Dorsolateral prefrontal cortex (tissue), 122 donors: ENCODE measurements at places on chromosomes 5 and 9.

GRCh38 chr5:40972434-40972833 lies 63.1 kb downstream of the C7 start:
- DNase-seq, result no peak

DNA sequence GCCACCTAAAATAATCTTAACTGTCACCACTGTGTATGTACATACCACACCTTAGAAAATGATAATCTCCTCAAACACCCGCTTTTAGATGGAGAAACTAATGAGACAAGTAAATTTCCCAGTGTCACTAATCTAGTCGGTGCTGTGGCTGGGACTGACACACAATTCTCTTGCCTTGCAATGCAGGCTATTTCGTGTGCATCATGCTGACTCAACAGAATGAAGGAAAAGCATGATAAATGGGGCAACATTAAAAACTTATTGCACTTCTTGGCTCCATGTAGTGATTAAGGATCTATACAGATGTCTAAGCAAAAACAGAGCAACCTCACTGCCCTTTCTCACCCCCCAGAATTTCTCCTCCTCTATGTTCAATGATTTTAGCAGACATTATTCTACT lies 677.9 kb downstream of the DTWD2 start:
- no peak for DNase-seq

- no peak for DNase-seq
Observed at GRCh38 chr9:77521091-77521490, 127.0 kb downstream of the GNA14 start.

GRCh38 chr9:81611664-81612063 lies 77.7 kb downstream of the TLE1 start:
- no peak for DNase-seq

DNA sequence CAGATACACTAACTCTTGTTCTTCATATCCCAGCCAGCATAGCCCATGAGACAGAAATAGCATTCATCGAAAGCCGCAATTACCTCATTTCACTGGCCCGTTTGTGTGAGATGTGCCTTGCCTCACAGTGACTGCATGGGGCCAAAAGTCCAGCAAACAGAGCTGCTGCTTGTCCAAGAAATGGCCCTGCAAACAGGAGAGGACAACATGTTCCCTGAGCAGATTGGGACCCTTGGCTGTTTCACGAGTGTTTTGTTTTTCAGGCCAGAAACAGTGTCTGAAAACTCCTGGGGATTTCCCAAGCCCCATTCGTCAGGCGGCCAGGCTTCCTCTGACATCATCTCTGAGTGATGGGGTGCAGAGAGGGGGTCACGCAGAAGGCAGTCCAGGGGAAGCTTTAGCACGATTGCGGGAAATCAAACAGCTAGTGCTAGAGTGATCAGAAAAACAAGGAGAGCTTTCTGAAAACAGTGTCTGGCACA lies 503.6 kb upstream of the PAPPA start:
- peak; percentile 72 for DNase-seq

GRCh38 chr5:181217803-181218062 lies 5.3 kb upstream of the TRIM41 start:
- DNase-seq, result no peak

DNA sequence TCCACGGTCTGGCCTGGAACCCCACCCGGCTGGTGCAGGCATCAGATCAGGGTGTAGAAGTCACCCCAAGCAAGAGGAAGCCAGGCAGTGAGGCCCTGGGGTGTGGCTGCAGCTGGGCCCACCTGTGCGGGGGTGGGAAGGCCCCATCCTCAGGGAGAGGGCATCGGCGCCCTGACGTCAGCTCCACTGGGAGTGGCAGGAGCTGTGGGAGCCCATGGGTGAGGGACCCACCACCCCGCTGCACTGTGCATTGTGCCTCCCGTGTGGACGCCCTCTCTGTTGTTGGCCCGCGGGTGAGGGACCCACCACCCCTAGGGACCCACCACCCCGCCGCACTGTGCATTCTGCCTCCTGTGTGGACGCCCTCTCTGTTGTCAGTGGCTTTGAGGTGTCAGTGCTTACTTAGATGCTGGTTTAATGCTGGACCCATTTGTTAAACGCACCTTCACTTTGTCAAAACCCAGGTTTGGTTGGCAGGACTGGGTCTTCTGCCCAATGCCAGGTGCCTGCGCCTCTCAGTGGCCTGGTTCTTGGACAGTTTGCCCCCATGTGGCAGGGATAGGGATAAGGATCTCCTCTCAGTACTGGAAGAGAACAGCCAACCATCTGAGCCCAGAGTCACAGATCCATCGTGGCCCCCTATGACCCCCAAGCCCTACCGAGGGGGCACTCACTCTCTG lies 6.9 kb upstream of the EXOC3 start:
- DNase-seq, result peak; percentile 21

GRCh38 chr5:126561908-126562307 lies 33.1 kb downstream of the ALDH7A1 start:
- no peak for DNase-seq

GRCh38 chr5:164235300-164235891 lies 730.0 kb downstream of the MAT2B start:
- no peak for DNase-seq

DNA sequence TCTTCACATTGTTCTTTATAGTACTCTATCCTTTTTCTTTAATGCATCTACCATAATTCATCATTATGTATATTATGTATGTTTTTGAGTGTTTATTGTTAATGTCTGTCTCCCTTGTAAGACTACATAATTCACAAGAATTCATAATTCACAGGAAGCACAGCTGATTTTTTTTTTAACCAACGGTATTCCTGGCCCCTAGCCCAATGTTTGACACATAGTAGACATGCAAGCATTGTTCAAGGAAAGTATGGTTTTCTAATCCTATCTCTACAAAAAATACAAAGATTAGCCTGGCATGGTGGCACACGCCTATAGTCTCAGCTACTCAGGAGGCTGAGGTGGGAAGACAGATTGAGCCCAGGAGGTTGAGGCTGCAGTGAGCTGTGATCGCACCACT lies 160.6 kb downstream of the PPP2R2B start:
- DNase-seq, result no peak

GRCh38 chr5:143536364-143536763 lies 132.9 kb upstream of the NR3C1 start:
- no peak for DNase-seq

GRCh38 chr5:149416987-149417710 lies 38.1 kb upstream of the IL17B start:
- no peak for DNase-seq

- no peak for DNase-seq
Observed at GRCh38 chr5:139453683-139454567, 8.6 kb downstream of the ECSCR start.

- DNase-seq, result no peak
Observed at GRCh38 chr5:153618867-153619266, 128.4 kb downstream of the GRIA1 start.

- DNase-seq, result no peak
Observed at GRCh38 chr5:68343421-68343826, 127.9 kb downstream of the PIK3R1 start.

DNA sequence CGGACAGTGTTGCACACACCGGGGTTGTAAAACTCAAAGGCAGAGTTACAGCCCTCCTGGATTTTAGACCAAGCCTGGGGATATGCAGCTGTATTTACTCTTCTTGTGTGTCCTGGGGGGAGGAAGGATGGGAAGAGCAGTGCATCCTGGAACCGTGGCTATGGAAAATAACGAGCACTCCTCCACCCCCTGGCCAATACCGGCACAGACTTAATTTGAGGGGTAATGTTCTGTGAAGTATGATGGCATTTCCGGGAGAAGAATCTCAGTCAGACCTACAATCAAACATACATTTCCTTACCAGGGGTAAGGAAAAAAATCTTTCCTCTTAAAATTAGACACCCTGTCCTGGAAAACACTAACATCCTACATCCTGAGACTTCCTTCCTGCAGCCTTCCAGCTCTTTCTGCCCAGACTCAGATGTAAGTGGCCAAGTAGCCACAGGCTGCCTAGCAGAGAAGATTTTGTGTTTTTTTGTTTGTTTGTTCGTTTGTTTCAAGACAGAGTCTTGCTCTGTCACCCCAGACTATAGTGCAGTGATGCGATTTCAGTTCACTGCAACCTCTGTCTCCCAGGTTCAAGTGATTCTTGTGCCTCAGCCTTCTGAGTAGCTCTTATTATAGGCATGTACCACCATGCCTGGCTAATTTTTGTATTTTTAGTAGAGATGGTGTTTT lies 11.0 kb upstream of the ERMP1 start:
- DNase-seq, result no peak

GRCh38 chr9:97237951-97238889 lies 69.2 kb upstream of the CCDC180 start:
- peak; percentile 85 for DNase-seq

GRCh38 chr5:116097301-116097700 lies 12.5 kb downstream of the COMMD10 start:
- DNase-seq, result no peak

DNA sequence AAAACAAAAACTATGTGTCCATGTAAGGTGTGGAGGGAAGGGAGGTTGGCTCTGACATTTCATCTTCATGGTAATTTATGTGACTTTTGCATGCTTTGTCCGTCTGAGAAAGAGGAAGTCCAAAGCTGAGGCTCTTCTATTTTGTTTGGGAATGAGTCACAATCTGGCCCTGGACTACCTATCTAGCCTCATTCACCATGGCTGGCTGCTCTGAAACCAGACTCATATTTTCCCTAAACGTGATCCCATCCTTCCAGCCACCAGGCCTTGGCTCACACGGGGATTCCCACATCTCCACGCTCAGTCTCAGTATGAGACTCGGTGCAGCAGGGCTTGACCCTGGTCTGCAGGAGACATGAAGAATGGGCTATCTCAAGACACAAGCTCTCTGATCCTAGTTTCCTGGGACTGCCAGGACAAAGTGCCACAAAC lies 672.8 kb downstream of the ACTL7B start:
- no peak for DNase-seq

GRCh38 chr5:68375540-68375939 lies 160.0 kb downstream of the PIK3R1 start:
- DNase-seq, result no peak

DNA sequence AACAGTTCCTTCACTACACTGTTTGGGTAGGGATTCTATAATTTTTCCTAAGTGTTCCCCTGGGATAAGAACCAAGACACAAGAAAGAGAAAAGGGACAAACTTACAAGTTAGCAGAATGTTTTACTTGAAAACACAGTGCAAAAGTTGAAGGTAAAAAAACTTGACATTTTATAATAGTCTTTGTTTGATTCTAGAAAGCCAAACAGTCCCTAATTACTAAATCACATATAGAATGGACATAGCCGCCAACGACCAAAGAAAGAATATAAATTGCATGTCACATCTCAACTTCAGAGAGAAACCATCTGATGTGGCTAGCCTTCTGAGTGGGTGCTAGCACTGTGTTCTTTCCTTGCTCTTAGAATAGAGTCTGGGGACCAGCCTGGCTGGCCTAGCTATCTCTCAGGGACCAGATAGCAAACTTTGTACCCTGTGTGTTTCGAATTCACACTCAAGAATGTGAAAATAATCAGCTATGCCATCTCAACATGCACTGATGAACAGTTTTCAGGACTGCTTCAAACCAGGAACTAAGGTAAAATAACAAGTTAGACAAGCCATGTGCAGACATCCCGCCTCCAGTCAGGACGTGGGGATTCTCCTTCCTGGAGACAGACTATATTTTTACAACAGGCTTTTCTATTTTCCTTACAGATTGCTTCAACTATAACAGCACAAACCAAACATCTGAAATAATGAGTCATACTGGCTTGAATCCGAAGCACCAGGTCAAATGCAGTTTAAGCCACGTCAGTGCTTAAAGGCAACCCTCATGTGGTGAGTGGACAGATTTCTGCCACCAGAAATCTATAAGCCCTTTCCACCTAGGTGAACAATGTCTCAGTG lies 53.7 kb downstream of the LHFPL2 start:
- DNase-seq, result no peak

DNA sequence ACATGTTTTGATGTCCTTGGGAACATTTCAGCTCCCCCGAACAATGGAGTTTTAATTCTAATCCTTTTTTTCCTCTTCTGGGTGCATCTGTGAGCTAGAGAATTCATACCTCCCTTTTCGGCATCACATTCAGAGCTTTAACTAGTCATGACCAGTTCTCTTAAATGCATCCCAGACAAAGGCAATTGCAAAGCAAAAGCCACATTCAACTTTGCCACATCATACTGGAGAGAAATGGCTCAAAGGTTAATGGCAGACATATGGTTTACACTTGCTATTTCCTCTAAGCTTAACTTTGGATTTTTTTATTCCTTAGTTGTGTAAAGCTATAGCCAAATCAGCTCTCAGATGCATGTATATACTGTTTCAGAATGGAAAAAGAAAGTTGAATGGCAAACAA lies 153.3 kb downstream of the ESM1 start:
- no peak for DNase-seq

- DNase-seq, result no peak
Observed at GRCh38 chr9:3848445-3849114, 322.8 kb upstream of the RFX3 start.

DNA sequence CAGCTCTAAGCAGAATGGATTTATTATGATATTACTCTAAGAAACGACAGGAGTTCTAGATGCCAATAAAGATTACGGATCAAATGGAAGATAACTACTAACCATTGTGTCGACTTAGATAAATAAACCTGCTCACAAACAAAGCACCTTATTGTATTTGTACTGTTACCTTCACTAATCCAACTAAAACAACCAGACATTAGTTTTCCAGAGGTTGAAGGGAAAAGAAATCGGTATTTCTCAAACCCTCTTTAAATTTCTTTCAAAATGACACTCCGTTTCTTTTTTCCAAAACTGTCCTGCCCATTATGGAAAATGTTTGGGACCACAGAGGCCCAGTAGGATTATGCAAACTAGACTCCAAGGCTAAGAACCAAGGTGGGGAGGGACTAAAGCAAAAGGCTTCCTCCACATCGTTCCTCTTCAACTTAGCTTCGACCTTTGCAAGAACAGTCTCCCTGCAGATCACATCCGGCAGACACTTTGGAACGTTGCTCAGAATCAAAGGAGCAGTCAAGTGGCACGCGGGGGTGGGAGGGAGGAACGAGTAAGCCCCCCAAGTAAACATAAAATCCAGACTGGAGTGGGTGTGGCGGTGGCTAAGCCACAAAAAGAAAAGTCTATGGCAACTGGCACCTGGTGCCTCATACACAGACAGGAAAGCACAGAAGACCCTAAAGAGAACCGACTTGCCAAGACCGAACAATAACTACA lies 2.7 kb downstream of the MLLT3 start:
- DNase-seq, result no peak

GRCh38 chr9:114469091-114469853 lies 36.0 kb downstream of the WHRN start:
- DNase-seq, result no peak

DNA sequence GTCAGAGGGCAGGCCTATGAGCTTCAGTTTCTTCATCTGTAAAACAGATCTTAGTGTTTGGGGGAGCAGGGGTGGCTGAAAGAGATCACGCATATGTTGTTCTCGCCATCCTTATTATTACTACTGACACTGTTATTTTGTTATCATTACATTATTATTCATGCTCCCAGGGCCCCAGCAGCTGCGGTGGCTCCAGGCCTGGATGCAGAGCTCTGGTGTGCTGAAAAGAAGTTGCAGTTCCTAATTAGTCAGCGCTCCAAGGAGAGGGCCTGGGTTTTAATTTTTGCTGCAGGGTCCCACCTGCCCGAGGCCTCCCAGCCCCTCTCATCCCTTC lies 19.5 kb downstream of the CXXC5 start:
- no peak for DNase-seq

- no peak for DNase-seq
Observed at GRCh38 chr9:127368852-127369402, 28.0 kb upstream of the SLC2A8 start.

- DNase-seq, result no peak
Observed at GRCh38 chr5:154373326-154373725, 72.5 kb upstream of the SAP30L start.

- DNase-seq, result no peak
Observed at GRCh38 chr5:138960145-138960692, 85.1 kb upstream of the LRRTM2 start.
